ENCODE measurements at places on chromosomes 7 and 10.

- DNase-seq = no peak
Observed at GRCh38 chr10:116691635-116692034, 50.7 kb downstream of the HSPA12A start.

GRCh38 chr7:122919643-122920181 is 33.5 kb upstream of the CADPS2 start:
- no peak for DNase-seq

DNA sequence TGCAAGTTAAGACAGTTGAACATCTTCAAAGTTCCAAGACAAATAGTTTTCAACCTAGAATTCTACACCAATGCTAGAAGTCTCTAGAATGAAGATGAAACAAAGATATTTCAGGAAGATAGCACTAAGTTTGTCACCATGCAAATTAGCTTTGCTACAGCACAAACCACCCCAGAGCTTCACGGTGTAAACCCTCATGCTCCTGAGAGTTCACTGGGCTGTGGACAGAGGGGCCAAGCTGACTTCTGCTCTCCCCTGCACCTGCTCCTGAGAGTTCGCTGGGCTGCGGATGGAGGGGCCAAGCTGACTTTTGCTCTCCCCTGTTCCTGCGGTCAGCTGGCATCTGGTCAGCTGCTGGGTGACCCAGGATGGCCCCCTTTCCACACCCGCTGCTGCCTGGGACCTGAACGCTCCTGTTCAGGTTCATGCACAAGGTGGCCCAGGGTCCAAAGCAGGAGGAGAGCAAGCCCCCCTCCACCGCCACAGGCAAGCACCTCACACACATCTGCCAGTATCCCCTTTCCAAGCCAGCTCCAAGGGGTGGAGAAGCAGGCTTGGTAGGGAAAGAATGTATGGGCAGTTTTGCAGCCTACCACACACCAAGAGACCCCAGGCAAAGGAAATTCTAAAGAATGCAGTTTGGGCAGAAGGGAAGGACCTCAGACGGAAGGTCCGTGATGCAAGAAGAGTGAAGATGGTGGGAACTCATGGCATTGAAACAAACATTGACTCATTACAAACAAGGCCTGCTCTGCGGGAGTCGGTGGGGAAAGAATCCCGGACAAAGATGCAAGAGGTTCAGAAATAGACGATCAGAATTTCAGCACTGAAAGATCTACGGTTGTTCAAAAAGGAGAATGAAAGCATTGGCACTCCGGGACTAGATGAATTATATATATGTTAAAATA is 137.8 kb upstream of the PPP2R2D start:
- DNase-seq = no peak

DNA sequence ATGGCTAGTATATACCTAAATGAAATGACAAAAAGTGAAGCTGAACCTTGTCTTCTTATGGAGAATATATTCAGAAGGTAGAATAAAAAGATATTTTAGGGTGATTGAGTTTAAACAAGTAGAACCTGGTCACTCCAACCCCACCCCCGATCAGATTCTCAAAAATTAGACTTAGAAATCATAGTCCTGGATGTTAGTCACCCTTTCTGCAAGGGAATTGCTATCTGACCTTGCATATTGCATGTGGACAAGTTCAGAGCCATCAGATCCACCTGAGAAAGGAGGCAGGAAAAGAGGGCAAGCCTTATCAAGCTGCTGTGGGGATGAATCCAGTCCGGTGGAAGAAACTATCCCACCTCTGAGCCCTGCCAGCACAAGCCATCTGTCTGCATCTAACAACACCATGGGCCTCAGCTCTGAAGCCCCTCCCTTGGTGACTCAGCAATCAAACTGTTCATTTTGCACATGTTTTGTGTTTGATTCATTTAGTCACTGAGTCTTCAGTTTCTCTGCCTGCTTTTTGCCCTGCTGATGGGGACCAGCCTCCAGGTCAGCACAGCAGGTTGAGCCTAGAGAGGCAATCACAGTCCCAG is 727.3 kb downstream of the AUTS2 start:
- DNase-seq = no peak

DNA sequence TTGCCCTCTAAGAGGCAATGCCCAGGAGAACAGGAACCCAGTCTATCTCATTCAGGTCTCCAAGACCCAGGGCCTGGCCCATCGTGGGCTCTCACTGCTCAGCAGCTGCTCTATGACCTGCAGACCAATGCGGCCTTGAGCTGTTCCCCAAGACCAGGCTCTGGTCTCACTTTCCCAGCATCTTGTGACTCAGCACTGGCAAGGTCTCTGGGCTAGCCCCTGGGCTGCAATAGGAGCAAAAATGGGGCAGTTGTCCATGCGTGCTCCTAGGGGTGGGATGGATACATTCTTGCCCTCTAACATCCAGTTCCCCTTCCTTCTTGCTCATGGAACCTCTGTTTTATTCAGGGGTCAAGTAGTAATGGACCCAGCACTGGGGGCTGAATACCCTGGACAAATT is 13.5 kb downstream of the GCK start:
- no peak for DNase-seq

Measured in inflammatory macrophage treated with lipopolysaccharide for 4 hours (primary cell).